Stimulated activated effector memory CD8-positive, alpha-beta T cell treated with anti-CD3 and anti-CD28 coated beads, Interleukin-12 subunit alpha, Interleukin-12 subunit beta, amount 100 ng/mL, for 72 hours (primary cell): ENCODE measurements at places on chromosomes 5 and 9.

DNA sequence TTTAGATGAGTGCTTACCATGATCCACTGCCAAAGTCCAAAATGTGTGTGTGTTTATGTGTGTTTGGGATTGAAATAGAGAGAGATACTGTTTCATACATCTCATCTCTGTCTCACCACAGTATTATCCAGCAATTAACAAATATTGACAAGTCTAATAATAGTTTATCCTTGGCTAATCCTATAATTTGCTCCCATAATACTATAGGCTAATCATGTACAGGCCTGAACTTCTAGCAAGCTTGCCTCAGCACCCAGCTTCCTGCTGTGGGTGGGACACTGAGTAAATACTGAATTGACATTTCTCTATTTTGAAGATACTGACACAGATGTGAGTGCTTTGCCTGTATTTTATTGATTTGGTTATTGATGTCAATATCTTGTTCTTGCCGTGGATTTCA lies 35.3 kb upstream of the KCNV2 start:
- no peak for DNase-seq

- no peak for DNase-seq
These were observed 37.0 kb downstream of the SYK start for GRCh38 chr9:90838581-90839154.

GRCh38 chr9:19479874-19480273 lies 71.1 kb downstream of the ACER2 start:
- no peak for DNase-seq

GRCh38 chr9:75378036-75378435 lies 289.7 kb downstream of the OSTF1 start:
- DNase-seq = no peak

DNA sequence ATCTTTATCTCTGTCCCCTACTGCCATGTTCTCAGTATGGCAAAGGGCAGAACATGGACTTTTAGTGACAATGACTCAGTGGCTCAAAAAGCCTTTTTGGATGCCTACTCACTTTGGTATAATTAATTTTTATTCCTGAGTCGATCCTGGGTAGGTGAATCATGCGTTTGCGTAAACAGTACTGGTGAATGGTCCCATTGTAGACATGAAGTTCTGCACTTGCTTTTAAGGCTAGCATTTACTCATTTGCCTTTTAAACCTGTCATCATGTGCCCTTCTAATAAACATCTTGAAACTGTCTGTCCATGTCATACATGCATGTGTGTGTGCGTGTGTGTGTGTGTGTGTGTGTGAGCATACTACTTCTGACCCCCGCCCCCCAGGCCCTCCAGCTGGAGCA lies 223.0 kb downstream of the AUH start:
- DNase-seq = no peak

GRCh38 chr5:5141339-5141599 lies 1.1 kb downstream of the ADAMTS16 start:
- no peak for DNase-seq

GRCh38 chr5:134504629-134505300 lies 20.7 kb upstream of the JADE2 start:
- no peak for DNase-seq

GRCh38 chr5:6261668-6262067 lies 116.7 kb downstream of the MED10 start:
- DNase-seq = no peak

GRCh38 chr5:170971-171800 lies 20.1 kb upstream of the LRRC14B start:
- DNase-seq = no peak

DNA sequence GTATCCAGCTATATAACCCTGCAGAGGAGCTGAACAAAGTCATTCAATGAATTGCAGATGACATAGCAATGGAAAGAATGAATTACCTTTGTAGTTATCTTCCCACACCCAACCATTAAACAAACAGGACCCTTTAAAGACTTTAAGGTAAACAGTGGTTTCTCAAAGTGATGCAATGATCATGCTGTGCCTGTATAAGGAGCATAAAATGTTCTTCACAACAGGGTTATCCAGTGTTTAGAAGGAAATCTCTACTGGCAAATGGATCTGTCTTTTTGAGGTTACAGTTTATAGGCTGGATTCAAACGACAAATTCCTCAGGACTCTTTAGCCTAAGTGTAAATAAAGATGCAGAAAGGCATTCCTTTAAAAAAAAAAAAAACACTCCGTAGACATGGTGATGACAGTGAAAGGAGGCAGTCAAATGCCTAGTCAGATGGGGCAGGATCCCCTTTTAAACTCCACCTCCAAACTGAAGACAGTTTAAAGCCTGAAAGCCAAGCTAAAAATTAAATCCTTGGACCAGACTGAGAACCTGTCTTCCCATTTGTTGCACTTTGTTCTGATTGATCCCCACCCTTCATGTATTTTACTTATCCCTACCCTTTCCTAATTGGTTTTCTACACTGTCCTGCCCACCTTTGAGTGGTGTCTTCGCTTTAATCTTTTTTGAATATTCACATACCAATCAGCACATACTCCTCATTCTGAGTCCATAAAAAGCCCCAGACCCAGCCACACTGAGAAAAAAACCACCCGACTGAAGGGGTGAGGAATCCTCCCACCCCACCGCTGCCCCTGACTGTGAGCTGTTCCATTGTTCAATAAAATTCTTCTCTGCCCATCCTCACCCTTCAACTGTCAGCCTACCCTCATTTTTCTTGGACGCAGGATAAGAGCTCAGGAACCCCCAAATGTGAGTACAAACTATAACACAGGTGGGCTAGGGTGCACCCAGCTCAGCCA lies 761.3 kb upstream of the DMAC1 start:
- DNase-seq = no peak

DNA sequence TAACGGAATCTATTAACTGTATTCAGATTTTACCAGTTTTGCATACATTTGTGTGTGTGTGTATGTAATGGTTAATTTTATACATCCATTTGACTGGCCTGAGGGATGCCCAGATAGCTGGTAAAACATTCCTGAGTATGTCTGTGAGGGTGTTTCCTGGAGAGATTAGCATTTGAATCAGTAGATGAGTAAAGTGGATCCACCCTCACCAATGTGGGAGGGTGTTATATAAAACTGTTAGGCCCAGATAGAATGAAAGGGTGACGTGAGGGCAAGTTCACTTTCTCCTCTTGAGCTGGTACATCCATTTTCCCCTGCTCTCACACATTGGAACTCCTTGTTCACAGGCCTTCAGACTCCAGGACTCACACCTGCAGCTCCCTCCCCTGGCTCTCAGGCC lies 88.7 kb downstream of the EMB start:
- no peak for DNase-seq

- DNase-seq = no peak
These were observed 182.9 kb upstream of the MAP1B start for GRCh38 chr5:71924325-71924724.

GRCh38 chr5:132664696-132665209 lies 6.8 kb downstream of the IL13 start:
- no peak for DNase-seq

DNA sequence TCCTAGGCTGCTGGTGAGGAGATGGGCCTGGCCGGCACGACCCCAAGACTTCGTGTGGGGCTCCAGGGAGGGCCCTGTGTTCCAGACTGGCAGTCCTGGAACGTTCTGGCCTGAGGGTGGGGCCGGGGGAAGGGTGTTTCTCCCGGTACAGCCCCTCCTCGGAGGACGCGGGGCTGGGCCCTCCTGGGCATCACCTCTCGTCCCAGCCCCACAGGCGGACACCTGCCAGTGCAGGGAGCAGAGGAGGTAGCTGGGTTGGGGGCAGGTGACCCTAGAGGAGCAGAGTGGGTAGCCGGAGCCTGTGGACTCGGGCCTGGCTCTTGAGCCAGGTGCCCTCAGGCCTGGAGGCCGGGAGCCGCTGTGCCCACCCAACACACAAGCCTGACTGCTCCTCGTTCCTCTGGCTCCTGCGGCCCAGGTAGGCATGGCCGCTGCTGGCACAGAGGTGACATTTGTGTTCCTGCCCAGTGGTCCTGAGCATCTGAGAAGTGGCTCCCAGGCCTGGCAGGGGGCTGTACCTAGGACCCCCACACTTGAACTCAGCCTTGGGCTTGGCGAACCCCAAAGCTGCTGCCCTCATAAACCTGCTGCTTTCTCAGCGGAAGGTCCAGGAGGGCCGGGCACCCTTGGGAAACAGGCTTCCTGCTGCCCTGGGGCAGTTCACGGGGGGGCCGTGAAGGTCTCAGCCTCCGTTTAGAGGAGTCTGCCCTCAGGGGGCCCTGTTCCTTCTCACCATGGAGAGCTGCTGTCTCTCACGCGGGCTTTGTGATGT lies 817 bp downstream of the SLC6A19 start:
- no peak for DNase-seq

GRCh38 chr5:157670662-157671591 lies at the start of gene C5orf52:
Gene C5orf52, plus strand, starts transcription at chr5:157671533. Its CDS starts 82 bp downstream, at chr5:157671615.
- no peak for DNase-seq

DNA sequence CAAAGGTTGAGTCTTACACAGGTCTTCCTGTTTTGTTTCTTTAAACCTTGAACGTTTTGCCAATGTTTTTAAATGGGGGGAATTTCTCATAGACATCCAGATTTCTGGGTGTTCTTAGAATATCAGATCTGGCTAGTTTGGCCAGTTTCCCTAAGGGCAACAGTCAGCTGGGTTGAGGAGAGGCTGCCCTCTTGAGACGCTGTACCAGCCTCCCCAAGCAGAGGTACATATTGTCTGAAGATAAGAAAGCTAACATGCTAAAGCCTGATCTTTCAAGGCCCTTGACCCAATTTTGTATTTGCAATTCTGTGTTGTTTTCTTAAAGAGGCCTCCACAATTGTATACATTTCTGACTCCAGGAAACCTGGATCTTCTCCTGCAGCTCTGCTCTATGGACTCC lies 21.9 kb upstream of the SH3GL2 start:
- DNase-seq = no peak

- DNase-seq = no peak
These were observed 2.5 kb downstream of the APBB3 start for GRCh38 chr5:140561753-140562523.

- no peak for DNase-seq
These were observed 48.0 kb downstream of the HAPLN1 start for GRCh38 chr5:83672646-83673045.

DNA sequence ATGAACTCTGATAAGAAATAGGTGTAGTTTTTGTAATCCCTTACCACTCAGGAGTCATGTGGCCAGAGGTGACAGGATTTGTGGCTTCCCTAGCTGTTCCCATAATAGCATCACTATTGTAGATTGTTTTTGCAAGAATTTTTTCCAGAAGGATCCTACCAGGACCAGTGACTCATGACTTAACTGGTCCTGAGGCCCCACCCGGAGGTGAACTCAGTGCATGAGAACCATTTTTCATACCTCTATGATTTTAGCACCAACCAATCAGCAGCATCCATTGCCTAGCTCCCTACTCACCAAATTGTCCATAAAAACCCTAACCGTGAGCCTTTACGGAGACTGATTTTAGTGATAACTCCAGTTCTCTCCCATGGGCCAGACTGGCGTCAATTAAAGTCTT lies 484.8 kb downstream of the PSAT1 start:
- DNase-seq = no peak

GRCh38 chr9:70616228-70616990 lies 202.0 kb upstream of the KLF9 start:
- DNase-seq = no peak

DNA sequence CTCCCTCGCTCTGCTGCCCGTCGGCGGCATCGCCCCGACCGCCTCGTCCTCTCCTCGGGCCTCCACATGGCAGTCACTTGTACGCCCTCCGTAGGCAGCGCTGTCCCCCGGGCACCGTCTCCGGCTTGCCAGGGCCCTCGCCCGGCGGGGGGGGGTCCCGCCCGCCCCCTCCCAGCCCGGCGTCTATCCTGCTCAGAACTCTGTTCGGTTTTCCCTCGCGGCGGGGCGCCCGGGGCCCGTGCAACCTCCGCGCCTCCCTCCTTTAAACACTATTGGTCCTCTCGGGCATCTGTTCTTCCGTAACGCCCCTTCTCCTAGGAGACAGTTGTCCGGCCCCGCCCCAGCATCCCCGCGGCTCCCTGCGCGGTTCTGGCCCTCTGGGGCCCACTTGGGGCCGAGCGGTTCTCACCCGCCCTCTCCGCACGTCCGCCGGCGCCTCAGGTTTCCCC lies 831 bp downstream of the ODF2 start:
- DNase-seq = peak; percentile 83

DNA sequence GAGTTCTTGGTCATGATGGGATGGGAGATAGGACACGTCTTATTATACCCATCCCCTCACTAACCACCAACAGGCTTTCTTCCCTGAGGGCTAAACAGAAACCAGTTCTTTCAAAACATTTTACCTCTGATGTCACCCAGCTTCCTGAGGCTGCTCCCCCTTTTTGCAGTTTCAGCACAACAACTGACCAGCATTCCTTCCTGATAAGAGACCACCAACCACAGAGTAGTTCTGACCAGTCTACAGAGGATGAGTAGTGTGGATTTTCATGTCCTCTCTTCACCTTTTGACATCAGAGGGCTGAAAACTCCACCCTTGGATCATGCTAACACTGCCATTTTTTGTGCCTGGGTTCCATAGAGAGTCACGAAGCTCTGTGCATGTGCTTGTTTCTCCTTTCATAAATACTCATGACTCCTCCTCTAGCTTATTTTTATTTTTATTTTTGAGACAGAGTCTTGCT lies 82.6 kb downstream of the OSTF1 start:
- peak; percentile 42 for DNase-seq

DNA sequence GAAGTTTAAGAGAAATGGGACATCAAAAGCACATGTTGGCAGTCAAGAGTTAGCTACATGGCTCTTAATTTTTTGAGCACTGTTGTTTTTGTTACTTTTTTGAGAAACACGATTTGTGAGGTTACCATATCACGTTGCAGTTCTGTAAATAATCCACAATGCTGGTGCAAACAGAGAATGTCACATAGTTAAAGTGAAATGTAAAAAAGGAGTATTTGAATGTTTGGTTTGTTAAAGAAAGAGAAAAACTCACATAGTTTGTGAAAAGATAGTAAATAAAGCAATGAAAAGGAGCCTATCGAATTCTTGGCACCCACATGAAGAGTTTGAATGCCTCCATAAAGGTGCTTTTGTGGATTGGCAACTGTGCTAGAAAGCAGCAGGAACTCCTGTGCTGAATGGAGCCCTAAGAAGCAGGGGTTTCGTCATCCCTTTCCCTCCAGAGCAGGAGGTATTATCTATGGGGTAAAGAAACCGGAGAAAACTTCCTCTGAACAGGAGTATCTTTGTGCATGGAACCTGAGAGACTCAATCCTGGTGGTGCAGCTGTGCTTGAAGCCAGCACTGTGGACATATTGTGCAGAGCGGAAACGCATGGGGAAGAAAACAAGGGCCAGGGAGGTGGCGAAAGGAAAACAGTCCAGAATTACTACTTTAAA lies 148.5 kb upstream of the OTULINL start:
- DNase-seq = no peak

DNA sequence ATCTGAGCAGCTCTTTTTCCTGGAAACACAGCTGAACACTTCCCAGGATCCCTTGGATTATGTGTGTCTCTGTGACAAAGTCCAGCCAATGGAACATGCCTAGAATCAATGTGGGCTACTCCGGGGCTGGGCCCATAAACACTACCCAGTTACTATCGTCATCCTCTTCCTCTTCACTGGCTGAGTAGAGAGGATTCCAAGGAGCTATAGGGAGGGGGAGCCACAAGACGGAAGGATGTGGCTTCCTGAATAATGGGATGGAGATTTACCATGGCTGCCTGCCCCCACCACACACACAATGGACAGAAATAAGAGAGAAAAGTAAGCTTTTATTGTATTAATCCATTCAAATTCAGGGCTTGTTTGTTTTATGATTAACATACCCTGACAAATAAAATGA lies 22.1 kb upstream of the TAS2R1 start:
- no peak for DNase-seq
